ENCODE measurements at places on chromosomes 5 and 9.
A peak's percentile ranks its signal among the peaks of the same experiment; 100 is the strongest.

DNA sequence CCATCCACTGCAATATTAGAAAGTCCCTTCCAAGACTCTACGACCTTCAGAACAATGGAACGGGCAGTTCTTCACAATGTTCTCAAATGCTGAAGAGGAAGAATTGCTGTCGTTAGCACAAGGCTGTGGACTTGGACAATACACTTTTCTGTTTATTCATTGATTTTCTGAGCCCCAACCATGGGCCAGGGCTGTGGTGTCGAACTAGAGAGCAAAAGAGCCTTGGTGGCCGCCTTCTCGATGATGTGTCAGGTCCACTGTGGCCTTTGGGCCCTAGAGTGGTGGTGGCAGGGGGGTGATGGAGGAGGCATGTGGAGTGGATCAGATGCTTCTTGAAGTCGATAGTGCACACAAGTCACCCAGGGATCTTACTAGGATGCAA lies 18.5 kb upstream of the KIF12 start:
- no peak for DNase-seq

- no peak for DNase-seq
Measured at GRCh38 chr5:2901511-2901910, 150.0 kb upstream of the IRX2 start.

GRCh38 chr5:142817949-142818431 lies 47.8 kb downstream of the ARHGAP26 start:
- no peak for DNase-seq

DNA sequence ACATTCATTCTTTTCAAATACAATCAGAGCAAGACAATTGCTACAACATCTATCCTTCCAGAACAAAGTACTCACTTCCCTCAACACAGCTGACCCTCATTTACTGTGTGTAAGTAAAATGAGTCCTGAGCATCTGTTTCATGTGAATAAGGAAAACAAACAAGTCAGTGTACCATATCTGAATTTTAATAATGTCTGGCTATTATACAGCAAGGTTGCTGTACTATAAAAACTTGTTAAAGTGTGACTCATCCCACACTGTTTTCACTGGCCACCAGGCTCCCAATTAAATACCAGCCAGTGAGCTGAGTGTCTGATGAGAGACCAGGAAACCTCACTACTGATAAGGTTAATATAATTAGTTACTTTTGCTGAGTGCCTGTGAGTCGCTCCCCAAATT lies 339.8 kb downstream of the AGTPBP1 start:
- DNase-seq, result no peak

DNA sequence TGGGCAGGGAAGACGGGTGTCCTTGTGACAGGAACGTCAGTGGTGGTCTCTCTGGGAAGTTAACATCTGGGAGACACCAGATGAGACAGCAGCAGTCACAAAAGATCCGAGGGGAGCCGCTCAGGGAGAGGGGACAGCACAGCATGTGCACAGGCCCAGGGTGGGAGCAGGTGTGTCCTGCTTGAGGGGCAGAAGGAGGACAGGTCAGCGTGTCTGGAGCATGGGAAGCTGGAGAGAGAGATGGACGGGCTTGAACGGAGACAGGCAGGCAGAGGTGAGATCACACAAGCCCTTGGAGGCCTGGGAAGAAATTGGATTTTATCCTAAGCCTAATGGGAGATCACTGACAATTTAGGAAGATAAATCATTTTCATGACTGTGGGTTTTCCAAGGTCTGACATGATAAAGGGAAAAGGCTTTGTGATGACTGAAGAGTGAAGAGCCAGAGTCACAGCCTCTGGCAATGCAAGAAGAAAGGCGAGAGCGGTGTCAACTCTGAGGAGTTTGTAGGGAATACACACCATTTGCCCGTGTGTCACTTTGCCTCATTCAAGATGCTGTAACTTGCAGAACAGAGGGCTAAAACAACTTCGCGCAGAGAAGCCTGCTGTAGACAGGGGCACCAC lies 88.3 kb downstream of the FSTL4 start:
- DNase-seq, result no peak

DNA sequence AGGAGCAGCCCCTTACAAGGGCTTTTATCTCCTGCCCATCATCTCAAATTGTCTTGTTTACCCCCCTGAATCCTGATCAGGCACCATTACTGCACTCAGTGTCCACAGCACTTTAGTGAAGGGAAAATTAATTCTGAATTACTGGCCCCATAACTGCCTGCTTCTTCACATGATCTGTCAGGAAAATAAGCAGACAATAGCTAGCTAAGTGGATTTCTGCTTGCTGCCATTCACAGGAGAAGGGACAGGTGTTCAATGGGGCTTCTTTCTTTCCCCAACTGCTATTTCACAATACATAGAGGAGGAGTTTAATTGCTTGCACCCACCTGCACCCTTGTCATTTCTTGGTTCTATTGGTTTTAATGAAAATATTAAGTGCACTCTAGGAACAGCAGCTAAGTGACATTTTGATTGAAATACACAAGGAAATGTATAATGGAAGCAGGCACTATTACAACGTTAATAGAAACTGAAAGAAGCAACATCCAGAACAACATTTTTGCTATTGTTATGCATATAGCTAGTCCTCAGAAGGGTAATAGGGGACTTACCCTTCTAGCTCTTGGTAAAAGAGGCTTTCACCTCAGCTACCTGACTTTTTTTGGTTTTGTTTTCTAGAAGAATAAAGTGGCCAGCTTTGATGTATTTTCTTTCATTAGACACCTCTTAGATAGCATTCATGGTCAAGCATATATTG lies 599.3 kb upstream of the TLE4 start:
- DNase-seq, result peak; percentile 98

GRCh38 chr9:126615791-126616447 lies 2.2 kb downstream of the LMX1B start:
- no peak for DNase-seq

DNA sequence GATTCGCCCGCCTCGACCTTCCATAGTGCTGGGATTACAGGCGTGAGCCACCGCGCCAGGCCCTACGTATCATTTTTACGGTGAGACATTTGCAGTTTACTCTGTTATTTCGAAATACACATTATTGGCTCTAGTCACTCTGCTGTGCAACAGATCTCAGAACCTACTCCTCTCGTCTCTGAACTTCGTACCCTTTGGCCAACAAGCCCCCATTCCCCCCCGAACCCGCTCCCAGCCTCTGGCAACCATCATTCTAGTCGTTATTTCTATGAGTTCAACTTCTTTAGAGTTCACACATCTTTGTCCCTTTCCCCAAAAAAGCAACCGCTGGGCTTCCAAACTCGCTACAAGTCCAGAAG lies 735 bp downstream of the PTGR1 start:
- no peak for DNase-seq

GRCh38 chr9:128683340-128684064 lies 5.5 kb upstream of the SET start:
- DNase-seq, result no peak

DNA sequence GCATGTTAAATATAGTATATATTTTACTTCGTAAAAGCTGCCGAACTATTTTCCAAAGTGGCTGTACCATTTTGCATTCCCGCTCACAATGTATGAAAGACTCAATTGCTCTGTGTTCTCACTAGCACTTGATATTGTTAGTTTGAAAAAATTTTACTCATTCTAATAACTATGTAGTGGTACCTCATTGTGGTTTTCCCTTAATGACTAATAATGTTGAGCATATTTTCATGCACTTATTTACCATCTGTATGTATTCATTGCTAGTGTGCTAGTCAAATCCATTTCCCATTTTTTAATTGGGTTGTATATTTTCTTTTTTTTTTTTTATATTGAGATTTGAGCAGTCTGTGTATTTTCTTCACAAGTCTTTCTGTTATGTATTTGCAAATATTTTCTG lies 58.4 kb downstream of the RANBP17 start:
- DNase-seq, result no peak

DNA sequence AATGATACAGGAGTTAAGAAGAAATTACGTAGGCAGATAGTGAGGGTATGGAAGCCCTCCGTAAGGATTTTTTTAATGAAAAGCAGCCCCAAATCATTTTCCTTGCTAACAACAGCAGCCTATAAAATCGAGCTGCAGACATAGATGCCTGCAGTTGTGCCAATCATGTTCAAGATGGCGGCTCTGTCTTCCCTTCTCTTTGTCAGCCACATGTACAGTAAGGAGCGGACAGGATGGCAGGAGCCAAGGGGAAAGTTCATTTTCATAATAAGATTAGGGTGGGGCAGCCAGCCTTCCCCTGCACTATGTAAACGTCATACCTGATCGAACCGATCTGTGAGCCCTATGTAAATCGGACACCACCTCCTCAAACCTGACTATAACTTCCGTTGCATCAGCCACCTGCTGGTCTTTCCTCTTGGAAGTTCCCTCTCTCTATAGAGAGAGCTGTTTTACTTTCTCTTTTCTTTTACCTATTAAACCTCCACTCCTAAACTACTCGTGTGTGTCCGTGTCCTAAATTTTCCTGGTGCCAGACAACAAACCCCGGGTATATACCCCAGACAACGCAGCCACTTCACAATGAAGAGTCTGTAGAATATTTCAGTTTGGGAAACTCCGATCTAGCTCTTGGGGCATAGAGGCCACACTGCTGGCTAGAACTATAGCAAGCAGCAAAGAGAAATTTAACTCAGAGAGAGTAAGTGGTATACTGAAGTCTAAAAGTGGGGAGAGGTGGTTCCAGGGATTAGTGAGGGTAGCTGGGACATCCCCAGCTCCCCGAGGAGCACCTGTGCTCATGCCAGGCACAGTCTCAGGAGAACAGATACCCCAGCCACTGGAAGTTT lies 20.8 kb upstream of the SLC24A2 start:
- no peak for DNase-seq

DNA sequence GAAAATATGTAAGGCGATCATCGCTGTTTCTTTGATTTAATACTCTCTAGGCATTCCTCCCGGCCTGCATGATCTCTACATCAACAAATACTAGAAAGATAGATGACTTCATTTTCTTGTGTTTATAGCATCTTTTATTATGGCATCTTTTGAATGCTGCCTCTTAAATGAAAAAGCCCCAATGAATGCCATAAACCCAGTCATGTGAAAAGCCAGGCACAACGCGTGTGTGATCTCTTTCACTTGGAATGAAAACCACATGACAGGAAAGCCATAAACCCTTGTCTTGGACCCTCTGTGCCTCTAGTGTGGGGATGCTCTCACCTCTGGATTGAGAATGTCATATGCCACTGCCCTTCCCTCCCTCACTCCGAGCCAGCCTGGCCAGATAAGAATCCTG lies 476.2 kb downstream of the SEMA5A start:
- DNase-seq, result no peak

GRCh38 chr5:124980163-124980941 lies 233.9 kb upstream of the ZNF608 start:
- DNase-seq, result no peak

DNA sequence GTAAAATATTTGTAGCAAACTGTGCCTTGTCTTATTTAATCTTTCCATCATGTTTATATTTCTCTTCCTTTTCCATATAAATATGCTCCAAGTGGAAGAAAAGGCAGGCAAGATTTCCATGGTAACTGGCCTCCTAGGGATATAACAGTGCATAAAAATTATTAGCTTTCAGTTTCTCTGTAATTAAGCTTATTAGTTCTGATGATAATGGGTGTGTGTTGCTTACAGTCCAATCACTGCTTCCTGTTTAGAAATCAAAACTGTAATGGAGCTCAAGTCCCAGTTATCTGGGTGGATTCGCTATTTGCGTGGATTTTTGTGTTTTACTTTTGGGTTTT lies 213.0 kb downstream of the PJA2 start:
- DNase-seq, result no peak
